Activated CD8-positive, alpha-beta memory T cell treated with anti-CD3 and anti-CD28 coated beads for 1 hour (primary cell): ENCODE measurements at places on chromosomes 7 and 10.

DNA sequence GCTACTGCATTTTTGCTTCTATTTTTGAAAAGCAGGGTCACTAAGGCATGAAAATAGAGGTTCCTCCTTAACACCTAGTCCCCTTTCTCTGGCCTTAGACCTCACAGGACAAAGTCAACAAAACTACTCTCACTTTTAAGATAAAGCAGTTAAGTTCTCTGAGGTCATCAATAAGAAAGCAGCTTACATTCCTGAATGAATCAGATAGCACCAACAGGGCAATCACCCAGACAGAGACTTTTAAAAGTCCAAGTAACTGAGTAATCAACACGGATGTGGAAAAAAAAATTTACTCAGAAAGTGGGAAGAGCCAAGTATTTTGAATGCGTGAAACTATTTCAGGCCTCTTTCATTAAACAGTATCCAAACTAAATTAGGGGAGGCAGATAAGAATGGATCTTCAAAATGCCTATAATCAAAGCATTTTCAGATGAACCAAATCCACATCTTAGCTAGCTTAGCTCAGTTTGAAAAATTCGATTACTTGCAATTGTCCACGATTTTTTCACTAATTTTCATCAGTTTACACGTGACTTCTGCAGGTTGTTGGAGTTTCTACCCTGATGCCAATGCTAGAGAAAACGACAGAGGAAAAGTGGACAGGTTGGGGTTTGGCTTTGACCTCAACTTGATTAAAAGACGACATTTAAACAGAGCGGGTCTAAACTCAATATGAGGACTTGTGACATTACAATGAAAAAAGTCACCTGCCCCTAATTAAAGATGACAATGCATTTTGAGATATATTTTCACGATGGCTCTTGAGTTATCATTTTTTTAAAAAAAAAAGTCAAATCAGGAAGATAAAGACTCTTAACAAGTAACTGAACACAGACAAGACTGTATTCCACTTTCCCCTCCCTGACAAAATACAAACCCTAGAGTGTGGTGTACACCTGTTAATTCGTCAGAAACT lies 1.6 kb downstream of the BEND7 start:
- no peak for DNase-seq

DNA sequence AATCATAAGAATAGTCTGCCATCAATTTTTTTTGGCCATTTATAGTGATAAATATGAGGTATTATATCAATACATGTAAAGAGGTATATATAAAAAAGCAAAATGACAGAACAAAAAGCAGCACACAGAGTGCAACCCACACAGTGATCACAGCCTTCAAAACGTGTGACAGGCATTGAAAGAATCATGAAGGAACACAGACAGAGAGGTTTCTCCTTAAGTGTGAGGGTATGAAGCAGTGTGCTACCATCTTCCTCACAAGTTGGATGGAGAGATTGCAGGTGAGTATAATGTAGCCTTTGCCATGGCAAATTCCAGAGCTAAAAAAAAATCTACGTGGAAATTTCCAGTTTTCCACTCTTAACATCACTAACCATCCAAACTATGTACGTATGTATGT lies 19.6 kb upstream of the EPC1 start:
- no peak for DNase-seq

- DNase-seq = no peak
These were observed 32.7 kb downstream of the TSPAN15 start for GRCh38 chr10:69483963-69484362.

DNA sequence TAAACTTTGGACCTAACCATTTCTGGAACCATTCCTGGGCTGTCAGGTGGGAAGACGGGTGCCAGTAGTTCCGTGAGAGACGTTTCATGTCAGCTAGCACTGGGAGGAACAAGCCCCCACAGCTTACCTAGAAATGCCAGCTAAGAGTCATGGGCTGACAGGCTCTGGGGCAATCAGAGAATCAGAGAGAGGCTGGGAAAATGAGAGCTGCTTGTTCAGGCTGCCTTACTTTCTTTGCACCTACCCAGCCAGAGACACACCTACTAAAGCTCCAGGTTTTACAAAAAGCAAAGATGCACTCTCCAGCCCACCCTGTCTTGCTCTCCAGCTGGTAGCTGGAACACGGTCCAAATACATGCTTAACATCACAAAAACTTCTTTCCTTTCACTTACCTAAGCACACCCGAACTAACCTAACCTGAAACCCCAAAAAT lies 688 bp downstream of the PTN start:
- DNase-seq = no peak

DNA sequence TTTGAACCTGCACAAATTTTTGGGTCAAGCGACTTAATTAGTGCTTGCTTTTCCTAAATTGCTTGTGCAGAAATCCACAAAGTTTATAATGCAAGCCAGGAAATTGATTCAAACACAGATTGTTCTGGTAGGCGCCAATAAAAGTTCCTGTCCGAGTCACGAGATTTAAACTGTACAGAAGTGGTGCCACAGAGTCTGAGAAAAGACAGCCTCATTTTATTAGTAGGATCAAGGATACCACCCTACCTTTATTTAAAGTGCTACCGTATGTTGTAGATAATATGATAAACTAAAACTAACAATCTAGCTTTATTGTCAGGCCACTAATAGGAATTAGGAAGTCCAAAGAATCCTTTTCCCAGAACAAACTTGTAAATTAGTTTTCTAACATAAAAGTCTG lies 696.7 kb downstream of the TNS3 start:
- no peak for DNase-seq

DNA sequence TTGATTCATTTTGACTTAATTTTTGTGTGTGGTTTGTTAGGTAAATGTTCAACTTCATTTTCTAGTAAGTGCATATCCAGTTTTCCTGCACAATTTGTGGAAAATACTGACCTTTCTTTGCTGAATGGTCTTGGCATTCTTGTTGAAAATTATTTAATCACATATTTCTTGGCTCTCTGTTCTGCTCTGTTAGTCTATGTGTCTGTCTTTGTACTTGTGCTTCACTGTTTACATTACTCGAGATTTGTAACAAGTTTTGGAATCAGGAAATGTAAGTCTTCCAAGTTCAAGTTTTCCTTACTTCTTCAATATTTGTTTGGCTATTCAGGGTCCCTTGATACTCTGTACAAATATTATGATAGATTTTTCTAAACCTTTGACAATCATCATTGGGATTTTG lies 838.2 kb upstream of the POM121L12 start:
- no peak for DNase-seq

GRCh38 chr7:154744256-154744860 lies 258.6 kb downstream of the PAXIP1 start:
- DNase-seq = no peak

DNA sequence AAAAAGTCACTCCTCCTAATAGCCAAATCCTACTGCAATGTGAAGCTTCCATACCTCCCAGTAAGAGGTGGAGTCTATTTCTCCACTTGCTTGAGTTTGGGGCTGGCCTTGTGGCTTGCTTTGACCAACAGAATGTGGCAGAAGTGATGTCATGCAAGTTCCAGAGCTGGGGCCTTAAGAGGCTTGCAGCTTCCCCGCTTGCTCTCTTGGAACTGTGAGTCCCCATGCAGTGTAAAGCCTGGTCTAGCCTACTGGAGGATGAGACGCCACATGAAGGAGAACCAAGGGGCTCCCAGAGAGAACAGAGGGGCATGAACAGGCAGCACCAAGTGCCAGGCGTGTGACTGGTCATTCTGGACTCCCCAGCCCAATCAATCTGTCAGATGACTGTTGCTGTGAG lies 58.6 kb upstream of the OPALIN start:
- DNase-seq = no peak

DNA sequence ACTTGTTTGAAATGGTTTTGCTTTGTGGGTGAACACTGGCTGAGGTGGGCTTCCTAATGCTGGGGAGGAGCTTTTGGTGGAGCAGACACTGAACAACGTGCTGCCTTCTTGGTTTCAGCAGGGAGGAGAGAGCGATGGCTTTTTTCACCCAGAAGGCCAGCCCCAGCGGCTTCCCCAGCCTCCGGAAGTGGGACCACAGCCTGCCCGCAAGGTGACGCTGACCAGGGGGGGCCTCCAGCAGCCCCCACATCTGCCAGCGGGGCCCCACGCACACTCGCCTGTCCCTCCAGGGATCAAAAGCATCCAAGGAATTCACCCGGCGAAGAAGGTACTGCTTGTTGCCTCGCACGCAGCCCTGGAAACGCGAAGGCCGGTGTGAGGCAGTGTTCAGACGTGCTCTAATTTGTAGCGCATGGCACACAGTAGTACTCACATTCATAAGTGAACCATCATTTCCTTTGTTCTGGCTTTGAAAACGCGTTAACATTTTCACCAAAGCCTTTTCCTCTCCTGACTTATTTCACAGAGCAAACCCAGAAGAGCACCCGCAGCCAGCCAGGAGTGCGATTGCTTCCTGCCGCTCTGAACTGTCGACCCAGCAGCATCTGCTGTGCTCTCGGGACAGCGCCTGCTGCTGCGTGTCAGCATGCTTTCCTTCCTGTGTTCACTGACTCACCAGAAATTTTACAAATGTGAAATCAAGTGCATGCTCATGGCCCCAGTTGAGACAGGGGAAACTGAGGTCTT lies 48.4 kb downstream of the SHH start:
- DNase-seq = no peak

DNA sequence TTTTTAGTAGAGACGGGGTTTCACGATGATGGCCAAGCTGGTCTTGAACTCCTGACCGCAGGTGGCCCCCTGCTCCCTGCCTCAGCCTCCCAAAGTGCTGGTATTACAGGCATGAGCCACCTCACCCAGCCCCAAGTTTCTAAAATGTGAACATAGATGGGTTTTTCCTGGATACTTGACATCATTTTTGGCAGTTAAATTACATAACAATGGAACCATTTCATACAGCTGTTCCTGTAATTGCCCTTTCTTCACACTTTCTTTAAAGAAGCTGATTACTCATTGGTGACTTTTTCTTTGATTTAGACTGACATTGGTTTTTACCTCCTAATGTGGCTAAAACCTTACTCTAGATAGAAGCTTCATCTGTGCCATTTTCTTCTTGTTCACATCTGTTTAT lies 5.9 kb downstream of the ZKSCAN1 start:
- DNase-seq = no peak

- DNase-seq = no peak
These were observed 77.1 kb upstream of the DUSP5 start for GRCh38 chr10:110420401-110421193.

GRCh38 chr10:86601956-86602602 lies 52.3 kb upstream of the OPN4 start:
- no peak for DNase-seq

- DNase-seq = no peak
These were observed 109.1 kb downstream of the DNAJB6 start for GRCh38 chr7:157445956-157446295.

GRCh38 chr7:138932427-138932826 lies 48.8 kb downstream of the KIAA1549 start:
- DNase-seq = no peak

DNA sequence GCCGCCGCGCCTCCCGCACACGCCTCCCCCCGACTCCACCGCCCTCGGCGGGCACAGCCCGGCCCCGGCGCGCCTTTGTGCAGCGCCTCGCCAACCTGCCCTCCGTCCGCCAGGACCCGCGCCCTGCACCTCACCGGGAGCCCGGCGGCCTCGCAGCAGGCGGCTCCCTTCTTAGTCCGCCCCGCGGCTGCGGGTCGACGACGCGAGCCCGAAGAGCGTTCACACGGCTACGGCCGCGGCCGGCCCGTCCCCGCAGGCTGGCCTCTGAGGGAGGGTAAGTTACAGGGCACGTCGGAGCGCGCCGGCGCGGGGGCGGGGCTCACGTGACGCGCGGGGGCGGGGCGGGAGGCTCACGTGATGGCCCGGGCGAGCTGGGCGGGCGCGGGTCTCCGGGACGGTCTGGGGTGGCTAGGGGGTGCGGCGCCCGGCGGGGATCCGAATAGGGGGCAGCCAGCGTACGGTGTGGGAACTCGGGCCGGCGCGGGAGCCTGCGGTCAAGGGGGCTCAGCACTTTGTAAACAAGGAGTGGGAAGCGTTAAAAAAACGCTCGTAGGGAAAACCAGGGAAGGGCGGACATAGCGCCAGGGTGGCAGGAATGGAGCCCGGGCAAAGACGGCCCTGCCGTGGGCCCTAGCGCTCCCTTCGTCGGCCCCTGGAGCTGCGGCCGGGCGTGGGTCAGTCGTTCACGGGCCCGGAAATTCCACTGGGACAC lies at the start of gene ARHGAP12:
Gene ARHGAP12, minus strand, starts transcription at position 283 of the 712 bp plus-strand sequence. CDS start 19,976 bp downstream, outside the sequence.
- DNase-seq = no peak

GRCh38 chr10:8637640-8638039 lies 583.2 kb downstream of the GATA3 start:
- no peak for DNase-seq

GRCh38 chr10:93475227-93475626 lies 6.9 kb downstream of the MYOF start:
- no peak for DNase-seq

DNA sequence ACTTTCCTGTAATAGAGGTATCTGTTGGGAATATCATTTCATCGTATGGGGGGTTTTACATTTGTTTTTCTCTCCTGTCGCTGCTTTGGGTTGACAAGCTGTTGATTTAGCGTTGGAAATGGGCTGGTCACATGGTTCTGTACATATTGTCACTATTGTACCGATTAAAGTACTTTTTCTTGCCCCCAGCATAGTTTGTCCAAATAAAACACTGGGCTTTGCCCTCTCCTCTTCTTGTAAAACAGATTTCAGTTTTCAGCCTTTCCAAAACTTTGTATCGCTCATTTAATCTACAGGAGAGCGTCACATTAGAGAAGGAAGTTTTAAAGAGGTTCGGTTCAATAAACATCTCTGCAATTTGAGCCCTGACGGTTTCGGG lies 4.0 kb downstream of the BMI1 start:
- no peak for DNase-seq

GRCh38 chr10:28217848-28218247 lies 85.0 kb downstream of the MPP7 start:
- no peak for DNase-seq

DNA sequence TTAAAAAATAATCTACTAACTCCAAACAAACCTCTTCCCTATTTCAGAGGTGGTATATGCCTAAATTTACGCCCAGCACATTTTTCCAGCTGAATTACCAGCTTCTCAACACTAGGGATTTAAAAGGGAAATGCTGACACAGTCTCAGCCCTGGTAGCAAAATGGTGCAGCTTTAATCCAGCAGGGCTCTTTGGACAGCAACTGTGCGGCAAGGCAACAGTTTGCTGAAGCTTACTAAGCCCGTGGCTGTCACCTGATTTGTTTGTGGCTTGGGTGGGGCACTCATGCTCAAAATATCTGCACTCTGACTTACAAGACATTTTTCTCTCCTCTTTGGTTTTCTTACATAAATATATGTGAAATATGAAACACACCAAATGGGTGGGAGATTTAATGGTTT lies 206.7 kb downstream of the POU6F2 start:
- no peak for DNase-seq

DNA sequence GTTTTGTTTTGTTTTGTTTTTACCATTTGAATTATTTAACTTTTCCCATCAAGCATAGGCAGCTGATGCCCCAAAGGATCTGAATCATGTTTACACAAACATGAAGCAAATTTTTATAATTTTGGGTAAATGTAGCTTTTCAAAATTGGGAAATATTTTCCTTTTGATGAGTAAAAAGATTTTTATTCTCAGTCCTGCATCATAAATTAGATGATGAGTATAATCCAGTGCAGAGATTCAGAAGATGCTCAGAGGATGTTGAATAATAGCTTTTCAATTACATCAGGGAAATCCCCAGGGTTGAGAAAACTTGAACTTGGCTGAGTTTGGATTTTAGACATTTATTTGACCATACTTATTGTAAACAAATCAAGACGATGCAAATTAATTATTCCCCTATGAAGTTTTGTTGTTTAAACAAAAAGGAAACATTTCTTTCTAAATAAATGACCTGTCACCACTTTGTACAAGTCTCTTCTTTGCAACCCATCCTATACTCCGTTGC lies 121.7 kb downstream of the FAM204A start:
- no peak for DNase-seq
